Stimulated activated CD4-positive, alpha-beta T cell treated with anti-CD3 and anti-CD28 coated beads, Interleukin-1b, Interleukin-23, amount 100 ng/mL, for 48 hours (primary cell): ENCODE measurements at places on chromosomes 7 and 10.

- DNase-seq: no peak
Measured at GRCh38 chr10:94122211-94122610, 128.5 kb downstream of the PLCE1 start.

DNA sequence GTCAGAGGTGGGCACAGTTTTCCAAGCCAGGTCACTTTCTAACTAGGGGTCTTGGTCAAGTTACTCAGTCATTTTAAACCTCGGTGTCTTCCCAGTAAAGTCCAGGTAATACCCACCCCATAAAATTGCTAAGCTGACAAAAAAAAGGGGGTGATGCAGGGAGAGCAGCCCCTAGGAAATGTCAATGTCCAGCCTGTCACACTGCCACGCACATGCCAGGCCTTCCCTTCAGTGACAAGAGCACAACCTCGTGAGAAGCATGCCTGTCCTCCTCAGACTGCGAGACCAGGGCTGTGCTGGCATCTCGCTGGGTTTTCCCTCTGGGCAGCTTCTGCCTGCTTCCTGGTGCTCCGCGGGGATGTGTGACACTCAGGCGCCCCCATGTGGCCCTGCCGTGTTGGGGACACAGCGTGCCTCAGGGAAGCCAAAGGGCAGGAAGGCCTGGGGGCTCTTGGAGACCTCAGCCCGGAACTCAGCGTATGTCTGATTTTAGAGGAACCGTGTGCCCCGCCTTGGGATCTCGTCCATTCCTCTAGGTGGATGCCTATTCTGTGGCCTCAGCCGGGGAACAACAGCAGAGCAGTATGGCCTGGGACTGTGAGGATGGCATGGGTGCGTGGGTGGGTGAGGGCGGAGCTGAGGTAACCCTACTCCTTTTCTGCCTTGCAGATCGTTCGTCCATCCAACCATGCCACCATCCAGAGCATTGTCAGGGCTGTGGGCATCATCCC, 10.2 kb upstream of the GDF2 start:
- DNase-seq: peak; percentile 88

DNA sequence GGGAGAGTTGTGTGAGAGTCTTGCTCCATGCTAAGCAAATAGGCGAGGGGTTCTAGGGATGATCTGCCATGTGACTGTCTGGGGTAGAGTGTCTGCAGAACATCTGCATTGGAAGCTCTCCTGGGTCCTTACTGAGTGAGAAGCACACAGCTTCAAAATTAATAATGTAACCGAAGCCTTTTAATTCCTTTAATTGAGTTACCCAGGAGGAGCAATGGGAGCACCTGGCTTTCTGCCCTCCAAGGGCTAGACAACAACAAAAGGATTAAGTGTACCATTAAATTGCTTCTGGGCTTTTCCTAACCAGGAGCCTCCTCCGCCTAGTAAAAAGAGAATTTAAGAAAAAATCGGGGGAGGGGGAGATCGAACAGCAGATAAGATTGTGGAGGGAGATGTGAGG, 102.0 kb upstream of the TBX20 start:
- no peak for DNase-seq

DNA sequence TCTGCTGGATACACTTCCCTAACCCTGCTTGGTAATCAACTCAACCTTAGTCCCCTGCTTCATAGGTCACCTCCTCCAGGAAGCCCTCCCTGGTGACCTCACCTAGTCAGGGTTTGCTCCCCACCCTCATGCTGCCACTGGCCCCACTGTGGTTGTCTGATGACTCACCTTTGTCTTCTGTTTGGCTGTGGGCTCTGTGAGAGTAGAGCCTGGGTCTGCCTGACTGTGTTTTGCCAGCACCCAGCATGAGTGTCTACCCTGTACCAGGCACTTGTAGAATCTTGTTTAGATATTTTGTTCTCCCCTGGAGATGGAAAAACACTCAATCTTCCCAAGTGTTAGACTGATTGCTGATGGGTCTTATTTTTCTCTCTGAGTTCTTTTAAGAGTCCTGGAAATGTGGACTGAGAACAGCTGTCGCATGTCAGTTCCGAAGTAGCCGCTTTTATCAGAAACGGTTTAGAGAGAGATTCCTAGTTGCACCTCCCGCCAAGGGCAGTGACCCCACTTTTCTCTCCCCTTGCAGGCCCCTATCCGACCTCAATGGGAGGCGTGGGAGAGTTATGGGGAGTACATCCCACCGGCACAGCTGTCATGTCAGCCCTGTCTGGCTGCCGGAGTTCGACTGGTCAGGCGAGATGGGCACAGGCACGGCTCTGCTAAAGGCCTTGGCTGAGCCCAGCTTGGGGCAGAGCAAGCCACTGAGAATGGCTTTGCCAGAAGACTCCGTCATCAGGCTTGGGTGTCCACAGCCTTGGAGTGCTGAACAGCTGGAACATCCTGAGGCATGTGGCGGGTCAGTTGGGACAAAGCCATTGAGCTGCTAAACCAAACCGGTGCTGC, 134.3 kb downstream of the GRK5 start:
- DNase-seq: peak; percentile 72
